ENCODE measurements at places on chromosomes 12 and 14.

DNA sequence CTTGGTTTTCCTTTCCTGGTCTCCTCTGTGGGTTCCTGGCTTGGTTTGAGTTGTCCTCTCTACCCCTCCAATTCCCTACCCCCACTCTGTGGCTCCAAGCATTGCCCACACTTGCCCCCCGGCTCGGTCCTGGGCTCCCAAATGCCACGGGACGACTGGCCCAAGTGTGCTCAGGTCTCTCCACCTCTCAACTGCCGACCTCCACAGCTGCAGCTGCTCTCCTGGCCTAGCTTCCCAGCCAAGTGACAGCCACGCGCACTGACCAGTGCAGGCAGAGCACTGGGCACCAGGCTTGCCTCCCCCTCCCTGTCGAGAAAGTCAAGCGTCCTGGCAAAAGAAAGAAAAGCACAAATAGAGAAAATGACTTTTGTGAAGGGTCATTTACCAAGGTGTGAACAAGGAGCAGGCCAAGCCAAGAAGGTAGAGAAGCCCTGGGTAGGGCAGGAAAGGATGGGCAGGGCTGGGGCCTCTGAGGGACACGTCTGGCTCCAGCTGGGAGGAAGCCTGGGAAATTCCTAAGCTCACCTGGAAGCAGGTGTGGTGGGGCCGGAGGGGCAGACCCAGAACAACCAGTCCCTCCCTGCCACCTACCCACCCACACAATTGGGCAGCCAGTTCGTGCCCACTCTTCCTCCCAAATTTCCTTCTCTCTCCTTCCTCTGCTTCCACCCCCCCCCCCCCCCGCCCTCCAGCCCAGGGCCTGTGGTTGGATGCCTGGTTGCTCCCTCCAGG is 1.8 kb upstream of the CEP170B start:
- no peak for DNase-seq

DNA sequence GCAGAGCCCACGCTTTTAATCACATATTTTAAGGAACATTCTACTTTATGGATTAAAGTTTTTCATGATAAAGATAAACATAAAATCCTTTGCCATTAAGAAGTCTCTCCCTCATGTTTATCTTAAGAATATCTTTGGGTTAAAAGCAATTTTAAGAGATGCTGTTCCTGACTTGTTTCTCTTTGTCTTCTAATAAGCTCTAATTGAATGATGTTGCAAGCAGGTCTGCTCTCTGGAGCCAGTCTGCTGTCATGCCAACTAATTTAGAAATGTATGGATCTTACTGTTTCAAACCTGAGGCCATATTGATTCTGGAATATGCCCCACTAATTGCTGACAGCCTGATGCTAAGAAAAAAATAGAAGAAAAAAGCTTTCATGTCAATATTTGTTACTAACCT is 173.6 kb downstream of the TTC8 start:
- DNase-seq = no peak

DNA sequence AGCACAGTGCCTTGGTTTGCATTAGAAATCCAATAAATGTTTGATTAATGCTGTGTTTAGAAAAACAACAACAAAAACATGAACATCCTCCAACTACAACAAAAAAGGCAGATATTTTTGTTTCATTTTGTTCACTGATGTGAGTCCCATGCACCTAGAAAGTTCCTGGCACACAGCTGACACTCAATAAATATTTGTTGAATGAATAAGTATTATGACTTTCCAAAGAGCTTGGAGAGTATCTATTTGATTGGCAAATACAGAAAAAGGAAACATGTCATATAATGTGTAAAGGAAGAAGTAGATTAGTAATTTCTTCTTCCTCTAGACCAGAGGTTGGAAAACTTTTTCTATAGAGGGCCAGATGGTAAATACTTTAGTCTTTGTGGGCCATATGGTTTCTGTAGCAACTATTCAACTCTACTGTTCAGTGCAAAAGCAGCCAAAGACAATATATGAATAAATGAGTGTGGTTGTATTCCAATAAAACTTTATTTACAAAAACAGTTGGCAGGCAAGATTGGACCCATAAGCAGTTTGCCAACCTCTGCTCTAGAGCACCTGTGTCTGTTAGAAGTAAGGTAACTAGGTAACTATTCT is 312.3 kb upstream of the DIO2 start:
- DNase-seq = no peak

DNA sequence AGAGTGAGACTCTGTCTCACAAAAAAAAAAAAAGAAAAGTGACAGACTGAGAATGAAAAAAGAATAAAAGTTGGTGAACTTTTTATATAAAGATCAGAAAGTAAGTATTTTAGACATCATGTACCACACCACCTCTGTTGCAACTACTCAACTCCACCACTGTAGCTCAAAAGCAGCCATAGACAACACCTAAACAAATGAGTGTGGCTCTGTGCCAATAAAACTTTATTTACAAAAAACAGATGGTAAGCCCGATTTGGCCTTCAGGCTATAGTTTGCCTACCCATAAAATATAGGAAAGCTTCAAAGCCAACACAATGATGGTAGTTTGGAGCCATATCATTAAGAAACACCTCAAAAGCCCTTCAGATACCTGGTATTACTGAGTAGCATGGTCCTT is 154.5 kb upstream of the FOXN3 start:
- no peak for DNase-seq

GRCh38 chr14:54443981-54444380 is 2.8 kb upstream of the CNIH1 start:
- no peak for DNase-seq

GRCh38 chr12:51975196-51975595 is 23.7 kb downstream of the ACVR1B start:
- DNase-seq = no peak

GRCh38 chr12:9796346-9796745 is 30.9 kb upstream of the KLRF1 start:
- DNase-seq = no peak

- no peak for DNase-seq
Observed at GRCh38 chr12:104507672-104508071, 50.9 kb downstream of the CHST11 start.

DNA sequence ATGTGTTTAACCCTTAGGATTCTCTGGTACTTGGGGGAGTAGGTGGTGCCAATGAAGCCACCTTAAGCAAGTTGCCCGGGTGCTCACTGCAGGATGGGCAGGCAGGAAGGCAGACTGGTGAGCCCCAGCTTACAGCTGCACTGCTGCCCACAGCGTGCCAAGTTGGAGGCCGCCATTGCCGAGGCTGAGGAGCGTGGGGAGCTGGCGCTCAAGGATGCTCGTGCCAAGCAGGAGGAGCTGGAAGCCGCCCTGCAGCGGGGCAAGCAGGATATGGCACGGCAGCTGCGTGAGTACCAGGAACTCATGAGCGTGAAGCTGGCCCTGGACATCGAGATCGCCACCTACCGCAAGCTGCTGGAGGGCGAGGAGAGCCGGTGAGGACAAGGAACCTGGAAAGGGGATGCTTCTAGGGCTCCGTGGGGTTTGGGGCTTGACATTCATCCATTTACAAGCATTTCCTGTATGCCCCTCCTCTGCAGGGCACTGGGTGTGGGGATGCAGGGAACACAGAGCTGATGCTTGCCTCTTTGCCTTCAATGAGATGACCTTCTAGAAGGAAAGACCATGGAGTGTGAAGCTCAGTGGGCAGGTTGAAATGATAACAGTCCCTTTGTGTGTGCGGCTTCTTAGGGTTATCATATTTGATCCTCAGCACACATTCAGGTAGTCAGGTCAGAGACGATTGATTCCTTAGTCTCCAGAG is 12.4 kb downstream of the KRT7 start:
- no peak for DNase-seq

DNA sequence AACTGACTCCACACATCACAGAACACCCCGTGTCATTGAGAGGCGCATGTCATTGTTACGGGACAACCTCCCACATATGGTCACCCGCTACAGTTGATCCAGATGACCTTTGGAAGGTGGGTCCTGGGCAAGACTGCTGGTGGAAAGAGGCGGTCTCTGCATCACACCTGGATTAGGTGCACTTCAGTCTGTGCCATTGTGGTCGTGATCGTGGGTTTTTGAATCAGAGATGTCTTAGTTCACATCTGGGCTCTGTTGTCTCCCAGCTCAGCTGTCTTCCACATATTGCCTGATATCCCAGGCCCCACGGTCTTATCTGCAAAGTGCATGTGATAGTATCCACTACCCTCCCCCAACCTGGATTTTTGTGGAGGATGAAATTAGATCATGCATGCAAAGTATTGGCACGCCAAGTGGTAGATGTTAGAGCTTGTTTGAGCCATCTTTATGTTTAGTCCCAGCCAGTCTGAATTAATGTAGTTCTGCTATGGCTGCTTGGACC is 208.7 kb upstream of the FOXN3 start:
- no peak for DNase-seq

- no peak for DNase-seq
Observed at GRCh38 chr12:64270411-64270810, 48.3 kb upstream of the KICS2 start.

DNA sequence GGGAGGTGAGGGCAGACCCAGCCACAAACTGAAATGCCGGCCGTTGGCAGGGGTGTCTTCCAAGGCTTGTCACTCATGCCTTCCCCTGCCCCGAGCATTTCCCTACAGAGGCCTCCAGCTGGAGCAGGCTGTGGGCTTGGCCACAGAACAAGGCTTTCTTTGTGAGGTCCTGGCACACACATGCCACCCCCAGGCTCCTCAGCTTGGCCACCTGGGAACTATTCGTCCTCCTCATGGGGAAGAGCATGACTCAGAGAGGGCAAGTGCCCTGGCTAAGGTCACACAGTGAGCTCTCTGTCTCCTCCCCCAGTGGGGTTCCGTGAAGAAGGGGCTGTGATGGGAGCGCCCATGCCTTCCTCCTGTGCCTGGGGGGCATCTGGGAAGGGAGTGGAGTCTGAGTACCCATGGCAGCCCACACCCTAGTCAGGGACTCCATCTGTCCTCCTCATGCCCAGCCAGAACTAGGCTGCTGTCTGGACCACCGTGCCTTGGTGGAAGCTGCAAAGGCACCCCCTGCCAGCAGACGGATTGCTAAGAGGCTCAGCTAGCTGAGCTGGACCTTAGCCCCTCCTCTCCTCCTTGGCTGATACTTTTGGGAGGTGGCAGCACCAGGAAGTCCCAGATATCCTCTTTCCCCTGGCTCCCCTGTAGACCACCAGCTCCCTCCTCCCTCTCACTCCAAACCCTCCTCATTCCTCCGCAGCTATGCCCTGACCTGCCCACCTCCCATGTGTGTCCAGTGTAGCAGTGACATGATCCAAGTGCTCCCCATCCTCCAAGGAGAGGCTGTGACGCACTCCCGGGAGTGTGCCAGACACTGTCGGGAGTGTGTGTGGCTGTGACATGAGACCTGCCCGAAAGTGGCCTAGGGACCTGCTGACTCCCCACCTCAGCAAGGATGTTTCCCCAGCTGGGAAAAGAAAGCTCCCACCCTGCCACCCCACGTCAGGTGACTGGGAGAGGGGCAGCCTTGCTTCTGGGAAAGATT is 21.4 kb downstream of the ABCB9 start:
- DNase-seq = no peak

DNA sequence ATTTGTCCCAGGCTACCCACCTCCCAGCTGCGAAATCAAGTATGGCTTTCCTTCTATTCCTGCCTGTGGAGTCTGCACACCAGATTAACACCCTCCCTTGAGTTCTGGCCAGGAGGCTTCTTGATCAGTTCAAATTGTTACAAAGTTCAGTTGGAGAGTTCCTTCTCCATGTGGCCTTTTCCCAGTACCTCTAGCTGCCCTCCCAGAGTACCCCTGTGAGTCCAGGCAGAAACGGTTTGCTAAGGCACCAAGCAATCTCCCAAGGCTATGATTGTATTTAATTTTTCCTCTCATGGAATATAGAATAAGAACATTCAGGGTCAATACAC is 49.7 kb upstream of the ERGIC2 start:
- DNase-seq = no peak

Data from stimulated activated CD8-positive, alpha-beta memory T cell treated with anti-CD3 and anti-CD28 coated beads, Interleukin-7, amount 100 ng/mL, for 24 hours (primary cell).